ENCODE measurements at places on chromosomes 12 and 14. TPM values are rescaled to one million over a fixed set of nuclear protein-coding genes. Genes with fewer than 3 reads are reported as not detected.

The COL2A1 gene
- not detected for total RNA-seq

The APOF gene
- total RNA-seq, result not detected

DNA sequence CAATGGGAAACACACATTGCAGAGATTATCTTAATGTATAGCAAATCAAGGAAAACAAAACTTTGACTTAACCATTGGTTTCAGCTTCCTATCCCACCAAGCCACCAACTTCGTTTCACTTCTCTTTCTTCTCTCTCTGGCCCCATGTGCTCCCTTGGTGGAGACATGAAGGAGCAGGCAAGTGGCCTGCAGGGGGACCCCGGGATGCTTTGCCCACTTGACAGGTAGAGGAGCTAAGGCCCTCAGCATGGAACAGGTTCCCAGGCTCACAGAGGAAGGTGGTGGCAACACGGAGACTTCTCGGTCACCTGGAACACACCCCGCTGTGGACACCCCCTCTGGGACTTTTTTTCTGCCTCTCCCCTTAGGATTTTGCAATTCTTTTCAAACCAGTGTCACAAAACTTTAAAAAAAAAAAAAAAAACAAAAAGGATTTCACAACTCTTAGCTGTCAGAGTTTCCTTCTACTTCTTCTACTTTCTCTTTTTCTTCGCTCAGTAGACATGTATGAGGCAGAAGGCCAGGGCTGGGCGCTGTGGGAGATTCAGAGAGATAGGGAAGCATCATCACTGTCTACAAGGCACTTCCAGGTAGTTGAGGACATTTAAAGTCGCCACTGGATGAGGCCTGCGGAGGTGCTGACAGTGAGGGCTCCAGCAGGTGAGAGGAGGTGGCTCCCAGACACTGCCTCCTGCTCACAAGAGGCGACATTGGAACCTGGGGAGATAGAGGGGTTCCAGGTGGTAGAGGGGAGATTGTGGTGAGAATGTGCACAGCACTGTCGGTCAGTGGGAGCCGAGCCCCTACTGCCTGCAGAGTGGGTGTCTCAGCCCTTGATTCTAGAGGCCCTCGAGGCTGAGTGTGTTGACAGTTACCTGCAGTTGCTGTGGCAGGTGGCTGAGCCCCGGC, 119.6 kb downstream of the GCH1 start:
- no peak for DNase-seq
- no peak overlapping the region for H3K27ac ChIP-seq
- H3K4me3 ChIP-seq, result no peak overlapping the region
- no peaks in the 10 kb centered on the region for H3K36me3 ChIP-seq

- H3K27me3 ChIP-seq, result no peaks in the 10 kb centered on the region
- DNase-seq, result no peak
- H3K27ac ChIP-seq, result no peak overlapping the region
- no peak overlapping the region for H3K4me3 ChIP-seq
These were observed 128.1 kb downstream of the PRKD1 start for GRCh38 chr14:29799464-29800095.

DNA sequence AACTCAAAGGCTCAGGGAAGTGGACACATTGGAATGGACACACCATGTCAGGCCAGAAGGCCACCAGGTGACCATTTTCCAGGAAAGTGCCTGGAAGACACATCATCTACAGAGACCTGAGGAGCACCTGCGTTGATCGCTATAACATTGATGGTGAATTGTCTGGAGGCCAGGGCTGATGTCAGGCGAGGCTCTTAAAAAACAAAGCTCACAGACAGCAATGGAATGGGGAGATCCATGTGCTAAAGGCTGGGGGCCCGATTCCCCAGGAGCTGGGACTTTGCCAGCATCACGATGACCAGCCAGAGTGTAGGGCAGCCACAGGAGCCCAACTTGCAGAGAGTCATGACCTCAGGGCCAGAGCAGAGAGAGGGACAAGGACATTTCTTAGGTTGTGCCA, 30.3 kb downstream of the DIO3 start:
- DNase-seq, result no peak
- H3K4me3 ChIP-seq, result no peak overlapping the region
- H3K4me1 ChIP-seq, result peaks cover 26% of the 10 kb centered on the region
- no peaks in the 10 kb centered on the region for H3K27me3 ChIP-seq
- H3K36me3 ChIP-seq, result peaks cover 9% of the 10 kb centered on the region

- H3K36me3 ChIP-seq, result peaks cover 51% of the 10 kb centered on the region
- DNase-seq, result no peak
- peak overlapping the region; percentile 95 for H3K27ac ChIP-seq
- peaks cover 41% of the 10 kb centered on the region for H3K4me1 ChIP-seq
These were observed 1.1 kb downstream of the SMIM10L1 start for GRCh38 chr12:11171969-11172675.

The IQSEC3 gene
- total RNA-seq, result 2.0 TPM

The CATSPERB gene
- total RNA-seq, result 0.29 TPM

The GRIP1 gene
- 1.9 TPM for total RNA-seq

DNA sequence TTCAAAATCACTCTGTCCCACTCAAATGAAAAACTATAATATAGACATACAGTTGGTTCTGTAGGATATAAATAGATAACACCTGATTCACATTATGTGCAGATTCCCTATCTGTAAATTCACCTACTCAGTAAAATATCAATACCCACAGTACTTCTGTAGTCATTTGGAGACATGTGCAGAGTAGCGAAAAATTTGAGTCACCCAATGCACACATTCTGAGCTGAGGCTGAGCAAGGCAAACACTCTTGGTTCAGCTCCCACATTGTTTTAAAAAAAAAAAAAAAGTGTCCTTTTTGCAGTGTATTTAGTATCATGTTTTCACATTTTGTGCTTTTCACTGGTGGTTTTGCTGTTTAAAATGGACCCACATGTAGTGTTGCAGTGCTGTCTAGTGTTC, 27.3 kb upstream of the BBS10 start:
- H3K27ac ChIP-seq, result no peak overlapping the region
- no peak for DNase-seq
- H3K27me3 ChIP-seq, result no peaks in the 10 kb centered on the region
- peaks cover 51% of the 10 kb centered on the region for H3K36me3 ChIP-seq
- H3K4me3 ChIP-seq, result no peak overlapping the region

DNA sequence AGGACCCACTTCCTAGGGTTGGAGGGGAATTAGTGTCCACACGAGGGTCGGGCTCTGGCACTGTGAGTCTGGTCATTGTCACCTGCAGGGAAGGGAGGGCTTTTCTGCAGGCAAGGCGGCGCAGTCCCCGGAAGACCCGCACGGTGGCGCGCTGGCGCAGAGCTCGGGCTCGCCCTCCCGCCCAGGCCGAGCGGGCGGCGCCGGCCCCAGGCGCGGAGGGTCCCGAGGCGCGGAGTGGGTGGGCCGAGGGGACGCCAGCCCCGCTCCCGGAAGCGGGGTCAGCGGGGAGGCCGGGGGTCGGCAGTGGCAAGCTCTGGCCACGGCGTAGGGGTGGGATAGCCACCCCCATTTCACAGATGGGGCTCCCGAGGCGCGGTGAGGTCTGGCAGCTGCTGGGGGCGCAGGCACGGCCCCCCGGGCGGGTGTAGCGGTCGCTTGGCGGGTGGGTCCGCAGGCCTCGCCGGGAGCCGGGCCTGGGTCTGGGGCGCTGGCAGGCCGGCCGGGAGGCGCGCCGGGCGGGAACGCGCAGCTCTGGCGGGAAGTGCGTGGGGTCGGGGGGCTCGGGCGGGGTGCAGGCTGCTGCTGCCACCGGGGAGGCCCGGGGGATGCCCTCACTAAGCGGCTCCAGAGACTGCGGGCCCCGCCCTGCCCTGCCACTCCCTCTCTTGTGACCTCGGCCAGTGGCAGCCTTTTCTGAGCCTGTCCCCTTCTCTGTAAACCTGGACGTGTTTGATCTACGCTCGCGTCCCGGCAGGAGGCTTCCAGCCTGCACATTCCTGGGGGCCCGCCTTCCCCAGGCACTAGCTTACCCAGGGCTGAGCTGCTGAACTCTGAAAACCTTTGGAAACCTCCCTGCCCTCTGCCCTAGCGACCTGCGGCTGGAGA, 46.1 kb downstream of the CYP46A1 start:
- H3K36me3 ChIP-seq, result no peaks in the 10 kb centered on the region
- peak; percentile 74 for DNase-seq
- peaks cover 20% of the 10 kb centered on the region for H3K27me3 ChIP-seq
- H3K4me3 ChIP-seq, result no peak overlapping the region

GRCh38 chr14:52960627-52961026, 9.8 kb upstream of the FERMT2 start:
- H3K27ac ChIP-seq, result no peak overlapping the region
- H3K4me3 ChIP-seq, result no peak overlapping the region
- DNase-seq, result no peak
- H3K27me3 ChIP-seq, result no peaks in the 10 kb centered on the region
- peaks cover 5% of the 10 kb centered on the region for H3K4me1 ChIP-seq

DNA sequence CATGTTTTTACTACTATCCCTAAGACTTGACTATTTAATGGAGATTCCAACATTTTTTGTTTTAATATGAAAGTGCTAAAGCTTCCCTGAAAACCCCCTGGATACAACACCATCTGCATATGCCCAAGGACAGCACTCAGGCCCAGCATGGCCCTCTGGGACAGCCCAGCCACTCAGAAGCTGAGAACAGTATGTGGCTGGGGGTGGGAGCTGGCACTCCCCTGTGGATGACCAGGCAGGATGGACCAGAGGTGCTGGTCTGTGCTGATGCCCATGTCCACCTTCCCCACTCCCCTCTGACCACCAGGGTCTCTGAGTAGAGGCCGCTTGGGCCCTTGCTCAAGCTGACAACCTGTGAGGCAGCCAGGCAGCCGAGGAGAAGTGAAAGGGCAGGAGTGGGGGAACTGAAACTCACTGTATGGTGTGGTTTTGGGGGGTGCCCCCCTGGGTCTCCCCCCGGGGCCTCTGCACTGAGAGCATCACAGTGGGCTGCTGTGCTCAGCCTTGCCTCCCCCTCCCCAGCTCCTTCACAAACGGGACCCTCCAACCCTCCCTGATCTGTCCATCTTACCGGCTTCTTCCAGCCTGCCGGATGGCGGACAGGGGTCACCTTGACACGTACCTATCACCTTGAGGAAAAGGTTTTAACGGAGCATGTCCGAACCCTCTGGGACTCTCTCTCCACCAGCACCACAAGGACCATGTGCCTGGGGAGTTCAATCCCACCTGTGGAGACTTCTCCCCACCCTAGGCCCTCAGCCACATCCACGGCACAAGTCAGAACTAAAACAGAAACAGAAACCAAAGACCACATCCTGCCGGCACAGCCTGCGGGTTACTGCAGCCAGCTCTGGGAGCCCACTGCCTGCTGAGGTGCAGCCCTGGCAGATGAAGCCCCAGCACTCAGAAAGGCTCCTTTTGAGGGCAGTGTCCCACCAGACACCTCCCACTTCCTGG, at the start of gene TMEM229B:
Gene TMEM229B (minus strand): TSS at position 785 of the 957 bp plus-strand sequence. CDS start 14,798 bp downstream, outside the sequence.
- peak; percentile 95 for DNase-seq
- H3K4me3 ChIP-seq, result peak within 1 kb of the TSS; percentile 73
- H3K27ac ChIP-seq, result peak within 1 kb of the TSS; percentile 89
- H3K36me3 ChIP-seq, result peaks cover 16% of the 10 kb centered on the region
- peaks cover 39% of the 10 kb centered on the region for H3K4me1 ChIP-seq

DNA sequence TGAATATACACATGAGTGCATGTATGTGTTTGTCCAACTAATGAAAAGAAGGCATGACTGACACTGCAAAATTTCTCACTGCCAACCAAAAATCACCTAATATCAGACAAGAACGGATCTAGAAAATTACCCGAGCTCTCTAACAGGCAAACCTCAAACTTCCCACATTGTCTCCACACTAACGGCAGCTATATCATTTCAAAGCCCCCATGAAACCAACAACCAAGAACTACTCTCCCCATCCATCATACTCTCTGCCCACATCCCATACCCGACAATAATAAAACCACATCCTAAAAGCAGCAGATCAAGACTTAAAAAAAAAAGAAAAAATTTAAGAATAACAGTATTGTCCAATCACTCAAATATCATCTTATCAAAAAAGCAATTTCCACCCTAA, 227.1 kb downstream of the CEP128 start:
- no peak overlapping the region for H3K4me3 ChIP-seq
- H3K27ac ChIP-seq, result no peak overlapping the region
- peaks cover 10% of the 10 kb centered on the region for H3K4me1 ChIP-seq

The HPD gene
- total RNA-seq, result not detected
